Lower lobe of right lung (tissue), 2 donors: ENCODE measurements at places on chromosomes 1 and 21. TPM values are rescaled to one million over a fixed set of nuclear protein-coding genes. Genes with fewer than 3 reads are reported as not detected.

MYBPHL gene
- total RNA-seq = 2.8 TPM

NHLH2 gene
- 0.41 TPM for total RNA-seq

TAL1 gene
- 15.4 TPM for total RNA-seq

PARS2 gene
- 3.3 TPM for total RNA-seq

GRCh38 chr1:86581231-86581630, 34.4 kb downstream of the CLCA4 start:
- no peak for DNase-seq

GRCh38 chr1:24045771-24046170, 65.6 kb upstream of the SRSF10 start:
- DNase-seq = no peak

GRCh38 chr1:172727956-172728603, 69.2 kb downstream of the FASLG start:
- no peak for DNase-seq
